Activated effector memory CD4-positive, alpha-beta T cell treated with anti-CD3 and anti-CD28 coated beads, Interleukin-2, amount 50 U/mL, for 16 hours (primary cell): ENCODE measurements at places on chromosomes 16 and 17.

- DNase-seq: no peak
These were observed 18.1 kb downstream of the RDM1 start for GRCh38 chr17:35912339-35912912.

- DNase-seq: no peak
These were observed 42.3 kb downstream of the TNRC6A start for GRCh38 chr16:24771779-24772157.

DNA sequence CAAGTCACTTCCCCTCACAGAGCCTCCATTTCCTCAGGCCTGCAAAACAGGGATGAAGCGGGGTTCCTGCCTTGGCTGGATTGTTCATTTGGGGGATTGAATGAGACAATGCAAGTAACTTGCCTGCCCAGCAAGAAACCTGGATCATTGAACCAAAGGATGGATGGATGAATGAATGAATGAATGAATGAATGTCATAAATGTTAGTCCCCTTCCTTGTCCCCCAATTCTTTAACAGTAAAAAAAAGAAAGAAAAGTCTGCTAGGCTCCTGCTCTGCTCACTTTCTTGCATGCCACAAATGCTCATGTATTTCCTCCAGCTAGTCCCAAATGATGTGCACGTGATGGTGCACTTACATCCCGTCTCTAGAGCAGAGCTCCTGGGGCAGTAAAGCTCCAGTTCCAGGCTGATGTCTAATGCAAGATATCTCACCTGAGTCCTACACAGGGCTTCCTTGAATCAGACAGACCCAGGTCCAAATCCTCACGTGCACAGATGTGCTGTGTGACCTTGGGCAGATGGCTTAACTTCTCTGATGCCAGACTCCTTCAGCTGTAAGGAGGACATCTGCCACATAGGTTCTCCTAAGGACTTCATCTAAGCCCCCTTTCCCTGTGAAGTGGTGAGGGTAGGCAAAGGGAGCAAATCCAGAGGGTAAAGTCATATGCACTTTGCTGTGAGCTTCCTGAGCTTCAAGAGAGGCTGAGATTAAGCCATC is 45.5 kb downstream of the C16orf82 start:
- DNase-seq: peak; percentile 48

DNA sequence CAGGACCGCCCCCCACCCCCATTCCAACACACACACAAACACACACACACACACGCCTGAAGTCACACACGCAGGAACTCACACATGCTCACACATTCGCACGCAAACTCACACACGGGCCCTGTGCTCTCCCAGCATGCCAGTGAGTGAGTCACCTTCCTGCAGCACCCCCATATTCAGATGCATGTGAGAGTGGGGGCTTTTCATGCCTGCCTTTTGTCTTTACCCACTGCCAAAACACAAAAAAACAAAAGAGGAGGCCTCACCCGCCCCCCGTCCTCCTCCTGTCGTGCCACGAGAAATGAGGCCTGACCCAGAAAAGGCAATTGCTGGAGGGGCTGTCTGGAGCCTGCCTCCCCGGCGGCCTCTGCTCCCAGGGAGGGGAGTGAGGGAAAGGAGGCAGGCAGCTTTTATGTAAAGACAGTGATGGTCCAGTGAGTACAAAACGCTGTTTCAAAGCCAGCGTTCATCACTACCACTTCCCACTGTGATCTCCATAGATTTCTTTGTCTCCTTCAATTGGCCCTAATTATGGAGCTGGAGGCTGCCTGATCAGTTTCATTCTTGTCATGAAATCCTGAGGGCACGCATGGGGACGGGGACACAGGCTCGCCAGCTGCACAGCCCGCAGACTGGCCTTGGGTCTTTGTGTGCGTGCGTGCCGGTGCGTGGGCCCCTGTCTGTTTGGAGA is 29.5 kb upstream of the GSE1 start:
- DNase-seq: no peak

DNA sequence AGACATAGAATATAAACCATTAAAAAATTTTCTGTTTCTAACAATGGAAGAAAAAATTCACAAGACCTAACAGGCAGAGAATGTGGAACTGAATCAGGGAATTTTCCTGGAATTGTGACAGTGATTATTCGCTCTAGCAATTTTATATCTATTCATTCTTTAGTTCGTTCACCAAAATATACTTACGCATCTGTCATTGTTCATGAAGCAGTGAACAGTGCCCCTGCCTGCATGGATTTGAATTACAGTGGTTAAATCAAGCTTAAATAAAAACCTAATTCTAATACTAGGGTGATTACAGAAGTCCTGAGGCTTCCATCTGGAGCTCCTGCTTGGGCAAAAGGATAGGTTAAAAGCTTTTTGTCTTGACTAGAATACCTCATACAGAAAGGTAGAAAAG is 48.6 kb downstream of the ABCA8 start:
- no peak for DNase-seq

- no peak for DNase-seq
These were observed 148.9 kb downstream of the SPACA3 start for GRCh38 chr17:33140413-33141099.

GRCh38 chr17:55543709-55544108 is 32.5 kb upstream of the SMIM36 start:
- no peak for DNase-seq

- no peak for DNase-seq
These were observed 19.8 kb upstream of the MARCHF10 start for GRCh38 chr17:62827746-62828485.

DNA sequence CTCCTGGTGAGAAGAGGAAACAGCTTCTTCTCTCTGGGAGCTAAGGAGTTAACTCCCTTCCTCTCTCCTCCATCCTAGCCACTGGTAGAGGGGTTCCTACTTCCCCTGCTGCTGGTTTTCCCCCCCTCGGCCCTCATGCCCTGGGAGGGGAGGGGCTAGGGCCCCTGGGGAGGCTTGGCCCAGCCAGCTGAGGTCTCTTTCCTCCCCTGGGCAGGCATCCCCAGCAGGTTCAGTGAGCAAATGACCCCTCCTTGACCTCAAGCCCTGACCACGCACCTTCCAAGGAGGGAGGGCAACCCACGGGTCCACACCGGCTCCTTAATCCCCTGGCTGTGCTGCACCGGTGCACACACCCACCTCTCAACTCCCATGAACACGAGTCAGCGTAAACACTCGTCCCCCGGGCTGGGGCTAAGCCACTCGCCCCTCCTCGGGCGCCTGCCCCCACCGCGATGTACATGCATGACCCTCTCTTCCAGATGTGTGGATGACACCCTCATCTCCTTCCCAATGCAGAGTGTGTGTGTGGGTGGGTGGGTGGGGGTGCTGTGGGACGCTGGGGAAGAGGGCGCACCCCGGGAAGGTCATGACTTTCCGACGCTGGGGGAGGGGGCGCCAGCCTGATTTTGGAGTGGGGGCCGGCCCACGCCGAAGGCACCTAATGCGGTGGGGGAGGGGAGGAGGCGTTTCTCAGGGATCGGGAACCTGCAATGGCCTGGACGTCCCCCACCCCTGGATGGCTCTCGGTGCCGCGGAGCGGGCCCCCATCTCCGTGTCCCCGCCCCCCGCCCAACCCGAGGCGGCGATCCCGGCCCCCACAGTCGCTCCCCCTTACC is 33.7 kb downstream of the SRCIN1 start:
- no peak for DNase-seq

DNA sequence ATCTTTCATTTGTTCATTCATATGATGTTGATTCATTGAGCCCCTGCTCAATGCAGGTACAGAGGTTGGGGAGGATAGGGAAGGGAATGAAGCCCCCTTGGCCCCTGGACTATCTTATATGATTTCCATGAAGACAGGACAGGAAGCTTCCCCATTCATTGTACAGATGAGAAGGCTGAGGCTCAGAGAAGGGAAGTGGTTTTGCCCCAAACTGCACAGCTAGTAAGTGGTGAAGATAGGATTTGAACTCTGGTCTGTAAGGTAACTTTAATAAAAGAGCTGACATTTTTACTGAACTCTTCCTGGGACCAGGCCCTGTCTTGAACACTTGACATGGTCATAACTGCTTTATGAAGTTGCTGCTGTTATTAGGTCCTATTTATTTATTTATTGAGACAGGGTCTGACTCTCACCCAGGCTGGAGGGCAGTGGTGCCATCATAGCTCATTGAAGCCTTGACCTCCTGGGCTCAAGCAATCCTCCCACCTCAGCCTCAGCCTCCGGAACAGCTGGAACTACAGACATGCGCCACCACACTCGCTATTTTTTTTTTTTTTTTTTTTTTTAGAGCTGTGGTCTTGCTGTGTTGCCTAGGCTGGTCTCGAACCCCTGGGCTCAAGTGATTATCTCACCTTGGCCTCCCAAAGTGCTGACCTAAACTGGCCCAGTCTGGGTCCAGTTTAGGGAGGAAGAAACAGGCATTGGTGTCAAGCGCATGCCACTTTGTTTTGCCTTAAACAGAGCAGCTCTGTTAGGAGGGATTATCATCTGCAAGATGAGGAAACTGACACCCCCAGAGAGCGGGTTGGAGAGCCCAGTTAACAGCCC is 5.0 kb downstream of the CTF1 start:
- no peak for DNase-seq

DNA sequence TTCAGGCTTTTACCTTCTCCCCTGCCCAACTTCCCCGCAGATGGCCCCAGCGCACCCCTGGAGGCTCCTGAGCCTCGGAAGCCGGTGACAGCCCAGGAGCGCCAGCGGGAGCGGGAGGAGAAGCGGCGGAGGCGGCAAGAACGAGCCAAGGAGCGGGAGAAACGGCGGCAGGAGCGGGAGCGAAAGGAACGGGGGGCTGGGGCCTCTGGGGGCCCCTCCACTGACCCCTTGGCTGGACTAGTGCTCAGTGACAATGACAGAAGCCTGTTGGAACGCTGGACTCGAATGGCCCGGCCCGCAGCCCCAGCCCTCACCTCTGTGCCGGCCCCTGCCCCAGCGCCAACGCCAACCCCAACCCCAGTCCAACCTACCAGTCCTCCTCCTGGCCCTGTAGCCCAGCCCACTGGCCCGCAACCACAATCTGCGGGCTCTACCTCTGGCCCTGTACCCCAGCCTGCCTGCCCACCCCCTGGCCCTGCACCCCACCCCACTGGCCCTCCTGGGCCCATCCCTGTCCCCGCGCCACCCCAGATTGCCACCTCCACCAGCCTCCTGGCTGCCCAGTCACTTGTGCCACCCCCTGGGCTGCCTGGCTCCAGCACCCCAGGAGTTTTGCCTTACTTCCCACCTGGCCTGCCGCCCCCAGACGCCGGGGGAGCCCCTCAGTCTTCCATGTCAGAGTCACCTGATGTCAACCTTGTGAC is 3.6 kb downstream of the MAPK7 start:
- DNase-seq: no peak

DNA sequence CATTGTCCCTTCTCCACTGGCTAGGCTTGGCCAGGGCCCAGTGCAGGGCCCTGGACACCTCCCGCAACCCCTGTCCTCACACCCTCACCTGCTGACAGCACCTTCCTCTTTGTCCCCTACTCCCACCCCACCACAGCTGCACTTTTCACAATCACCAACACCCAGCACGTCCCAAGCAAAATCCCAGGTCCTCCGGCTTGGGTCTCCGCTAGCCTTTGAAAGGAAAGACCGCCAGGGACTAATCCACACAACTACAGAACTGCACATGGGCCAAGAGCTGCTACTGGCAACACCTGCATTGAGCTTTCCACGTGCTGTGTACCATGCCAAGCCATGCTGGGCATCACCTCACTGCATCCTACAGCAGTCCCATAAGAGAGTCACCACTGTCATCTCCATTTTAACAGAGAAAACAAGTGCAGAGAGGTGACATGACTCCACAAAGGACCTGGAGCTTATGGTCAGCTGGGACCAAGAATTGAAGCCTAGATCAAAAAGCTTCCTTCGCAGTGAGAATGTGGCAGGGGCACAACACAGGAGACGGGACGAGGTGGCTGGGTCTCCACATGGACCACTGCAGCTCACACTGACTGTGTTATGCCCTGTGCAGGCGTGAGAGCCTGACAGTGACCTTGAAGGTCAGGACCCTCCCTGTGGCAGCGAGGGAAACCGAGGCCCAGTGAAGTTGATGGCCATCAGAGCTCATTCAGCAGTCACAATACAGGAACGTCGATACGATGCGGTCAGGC is 22.5 kb downstream of the FBXO31 start:
- no peak for DNase-seq

GRCh38 chr16:70576431-70577255 is 53.0 kb downstream of the SF3B3 start:
- DNase-seq: no peak

- DNase-seq: no peak
These were observed 12.3 kb upstream of the CDRT4 start for GRCh38 chr17:15479703-15480102.

DNA sequence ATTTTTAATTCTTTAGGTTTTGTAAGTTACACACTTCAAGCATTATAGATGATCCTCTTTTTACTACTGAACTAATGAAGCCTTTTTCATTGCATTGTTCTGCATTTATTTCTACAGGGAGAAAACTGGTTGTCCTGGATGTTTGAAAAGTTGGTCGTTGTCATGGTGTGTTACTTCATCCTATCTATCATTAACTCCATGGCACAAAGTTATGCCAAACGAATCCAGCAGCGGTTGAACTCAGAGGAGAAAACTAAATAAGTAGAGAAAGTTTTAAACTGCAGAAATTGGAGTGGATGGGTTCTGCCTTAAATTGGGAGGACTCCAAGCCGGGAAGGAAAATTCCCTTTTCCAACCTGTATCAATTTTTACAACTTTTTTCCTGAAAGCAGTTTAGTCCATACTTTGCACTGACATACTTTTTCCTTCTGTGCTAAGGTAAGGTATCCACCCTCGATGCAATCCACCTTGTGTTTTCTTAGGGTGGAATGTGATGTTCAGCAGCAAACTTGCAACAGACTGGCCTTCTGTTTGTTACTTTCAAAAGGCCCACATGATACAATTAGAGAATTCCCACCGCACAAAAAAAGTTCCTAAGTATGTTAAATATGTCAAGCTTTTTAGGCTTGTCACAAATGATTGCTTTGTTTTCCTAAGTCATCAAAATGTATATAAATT is 53.0 kb downstream of the TUBD1 start:
- DNase-seq: no peak

GRCh38 chr16:30472328-30472942 is at the start of gene ITGAL:
Gene ITGAL, plus strand, starts transcription at chr16:30472742. Its CDS starts 96 bp downstream, at chr16:30472838.
- DNase-seq: peak; percentile 93

DNA sequence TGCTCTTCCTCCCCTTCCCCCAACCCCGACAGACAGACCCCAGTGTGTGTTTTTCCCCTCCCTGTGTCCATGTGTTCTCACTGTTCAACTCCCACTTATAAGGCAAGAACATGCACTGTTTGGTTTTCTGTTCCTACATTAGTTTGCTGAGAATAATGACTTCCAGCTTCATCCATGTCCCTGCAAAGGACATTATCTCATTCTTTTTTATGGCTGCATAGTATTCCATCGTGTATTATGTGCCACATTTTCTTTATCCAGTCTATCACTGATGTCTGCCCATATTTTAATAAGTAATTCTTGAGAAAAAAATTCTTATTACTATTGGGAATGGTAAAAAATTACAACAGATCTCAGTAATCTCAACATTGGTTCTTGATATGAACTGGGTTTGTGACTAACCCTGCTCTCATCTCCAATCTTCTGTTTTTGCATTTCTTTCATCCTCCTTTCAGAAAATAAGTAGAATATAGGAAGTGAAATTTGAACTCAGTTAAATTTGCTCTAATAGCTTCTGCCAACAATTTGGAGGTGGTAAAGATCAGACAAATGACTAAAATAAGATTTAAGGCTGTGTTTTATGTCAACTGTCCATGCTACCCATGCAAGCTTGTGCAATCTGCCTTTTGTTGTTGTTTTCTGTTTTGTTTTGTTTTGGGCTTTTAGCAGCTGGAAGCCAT is 11.1 kb downstream of the MARF1 start:
- DNase-seq: no peak
